AG09319 (cell line): ENCODE measurements at places on chromosomes 4 and X.

DNA sequence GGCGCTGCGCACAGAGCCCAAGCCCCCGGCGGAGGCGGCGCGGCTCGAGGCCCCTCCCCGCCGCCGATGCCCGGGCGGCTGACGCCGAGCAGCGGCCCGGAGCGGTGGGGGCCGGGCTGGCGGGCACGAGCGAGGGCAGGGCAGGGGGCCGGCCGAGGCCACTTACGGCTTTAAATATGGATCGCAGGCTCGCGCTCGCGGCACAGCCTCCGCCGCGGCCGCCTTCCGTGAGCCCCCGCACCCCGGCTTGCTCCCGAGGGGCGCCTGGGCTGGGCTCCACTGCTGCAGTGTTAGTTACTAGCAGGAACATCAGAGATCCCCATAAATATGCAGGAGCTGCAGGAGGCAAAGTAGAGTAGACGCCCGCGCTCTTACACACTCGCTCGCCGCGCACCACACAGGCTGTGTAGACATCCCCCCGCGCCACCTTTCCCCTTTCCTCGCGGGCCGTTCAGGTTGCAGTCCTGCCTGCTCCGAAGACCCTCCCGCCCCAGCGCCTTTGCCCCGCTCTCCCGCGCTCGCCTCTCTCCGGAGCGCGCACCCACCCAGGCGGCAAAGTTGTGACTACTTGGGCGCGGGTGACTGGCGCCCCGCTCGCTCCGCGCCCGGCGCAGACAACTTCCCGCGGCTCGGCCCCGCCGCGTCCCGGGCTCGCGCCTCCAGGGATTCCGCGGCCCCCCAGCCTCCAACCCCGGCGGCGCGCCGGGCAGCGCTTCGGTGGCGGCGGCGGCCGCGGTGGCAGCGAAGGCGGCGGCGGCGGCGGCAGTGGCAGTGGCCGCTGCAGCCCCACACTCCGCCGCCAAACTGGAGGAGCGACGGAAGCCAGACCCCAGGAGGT, 152.0 kb upstream of the SLC4A4 start:
- DNase-seq = no peak

- no peak for DNase-seq
Measured at GRCh38 chrX:45823536-45823935, 622.9 kb upstream of the DIPK2B start.

- no peak for DNase-seq
Measured at GRCh38 chrX:150085881-150086280, 147.6 kb upstream of the EOLA2 start.

- DNase-seq = no peak
Measured at GRCh38 chrX:70346418-70347070, 56.6 kb downstream of the KIF4A start.

- DNase-seq = no peak
Measured at GRCh38 chr4:140466146-140466545, 31.9 kb downstream of the MGAT4D start.

- DNase-seq = no peak
Measured at GRCh38 chr4:158581161-158581560, 59.5 kb downstream of the RXFP1 start.

- no peak for DNase-seq
Measured at GRCh38 chr4:139950568-139950967, 203.4 kb downstream of the MAML3 start.

DNA sequence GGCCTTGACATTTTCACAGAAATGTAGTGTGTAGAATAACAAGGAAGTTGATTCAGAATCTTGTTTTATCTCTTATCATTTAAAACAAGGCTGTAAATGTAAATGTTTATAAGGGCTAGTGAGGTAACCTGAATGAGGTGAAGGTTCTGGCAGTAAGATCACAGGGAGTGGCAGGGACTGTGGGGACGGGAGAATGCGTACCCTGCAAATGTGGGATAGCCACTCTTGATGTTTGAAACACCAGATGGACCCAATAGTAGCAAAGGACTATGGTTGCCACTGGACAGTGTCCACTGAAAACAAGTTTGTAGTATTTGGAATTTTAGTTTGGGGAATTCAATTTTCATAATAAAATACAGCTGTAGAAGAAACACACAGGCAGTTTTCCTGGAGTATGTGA, 155.3 kb downstream of the FHIP1A start:
- no peak for DNase-seq

DNA sequence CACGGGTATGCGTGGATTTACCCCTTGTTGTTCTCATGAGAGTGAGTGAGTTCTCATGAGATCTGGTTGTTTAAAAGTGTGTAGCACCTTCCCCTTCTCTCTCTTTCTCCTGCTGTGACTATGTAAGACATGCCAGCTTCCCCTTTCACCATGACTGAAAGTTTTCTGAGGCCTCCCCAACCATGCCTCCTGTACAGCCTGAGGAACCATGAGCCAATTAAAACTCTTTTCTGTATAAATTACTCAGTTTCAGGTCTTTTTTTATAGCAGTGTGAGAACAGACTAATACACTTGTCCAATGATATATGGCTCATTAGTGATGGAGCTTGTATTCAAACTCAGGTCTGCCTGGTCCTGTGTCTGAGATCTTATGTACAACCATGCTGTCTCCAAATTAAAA, 28.5 kb upstream of the RTL3 start:
- DNase-seq = no peak

- DNase-seq = no peak
Measured at GRCh38 chr4:84573385-84574068, 9.4 kb upstream of the CDS1 start.

DNA sequence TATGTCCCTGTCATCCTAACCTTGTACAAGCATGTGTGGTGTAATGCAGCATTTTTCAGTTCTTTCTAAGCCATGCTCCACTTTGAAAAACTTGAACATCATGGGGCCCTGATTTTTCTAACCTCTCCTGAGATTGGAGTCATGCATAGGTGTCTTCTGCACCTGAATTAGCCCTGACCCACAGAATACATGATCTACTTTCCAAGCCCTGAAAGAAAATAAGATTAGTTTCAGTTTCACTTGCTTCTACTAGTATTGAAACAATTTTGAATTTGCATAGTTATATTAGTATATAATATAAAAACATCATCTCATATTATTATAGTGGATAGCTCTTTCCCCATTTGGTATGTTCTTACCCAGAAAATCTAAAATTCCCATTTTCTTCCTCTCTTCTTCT, 178.2 kb downstream of the HS3ST1 start:
- no peak for DNase-seq

GRCh38 chrX:14916017-14916674, 42.9 kb downstream of the MOSPD2 start:
- DNase-seq = no peak

GRCh38 chr4:110678517-110679227, 55.8 kb upstream of the PITX2 start:
- DNase-seq = no peak

GRCh38 chr4:98504091-98504490, 154.3 kb downstream of the TSPAN5 start:
- no peak for DNase-seq

DNA sequence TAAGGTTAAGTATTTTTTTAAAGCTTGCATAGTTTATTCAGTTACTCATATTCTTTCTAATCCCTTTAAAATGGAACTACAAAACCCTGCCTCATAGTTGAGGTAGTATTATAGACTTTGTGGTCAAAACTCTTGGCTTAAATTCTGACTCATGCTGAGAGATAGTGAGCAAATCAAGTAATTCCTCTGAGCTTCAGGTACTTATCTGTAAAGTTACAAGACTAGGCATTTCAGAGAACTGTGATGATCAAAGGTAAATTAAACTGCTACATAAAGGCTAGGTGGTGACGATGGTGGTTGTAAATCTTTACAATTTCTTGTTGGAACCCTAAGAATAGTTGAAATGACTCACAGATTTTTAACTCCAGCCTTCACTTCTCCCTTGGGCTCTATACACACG, 3.2 kb upstream of the CLOCK start:
- no peak for DNase-seq

GRCh38 chr4:98928131-98928504, 815 bp downstream of the EIF4E start:
- peak; percentile 29 for DNase-seq

DNA sequence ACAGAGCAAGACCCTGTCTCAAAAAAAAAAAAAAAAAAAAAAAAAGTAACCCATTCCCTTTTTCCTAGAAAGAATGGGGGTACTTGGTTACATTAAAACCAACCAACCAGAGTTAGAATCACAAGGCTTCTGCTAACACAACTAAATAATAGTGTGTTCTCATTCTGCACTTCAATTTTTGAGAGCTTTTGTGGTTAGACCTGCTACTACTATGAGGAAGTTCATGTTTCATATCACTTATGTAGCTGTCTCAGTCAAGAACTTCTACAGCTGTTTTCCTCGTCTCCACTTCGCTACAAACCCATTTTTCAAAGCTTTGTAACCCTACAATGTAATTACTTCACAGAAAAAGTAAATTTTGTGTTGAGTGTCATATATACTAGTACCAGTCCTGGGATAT, 58.3 kb downstream of the PDHA2 start:
- no peak for DNase-seq

- no peak for DNase-seq
Measured at GRCh38 chr4:118807659-118808058, 28.3 kb downstream of the SEC24D start.

GRCh38 chr4:92101737-92102172, 202.0 kb upstream of the GRID2 start:
- DNase-seq = no peak

GRCh38 chr4:74632634-74633033, 161.7 kb downstream of the BTC start:
- DNase-seq = peak; percentile 27

GRCh38 chr4:13347517-13348125, 136.5 kb downstream of the RAB28 start:
- DNase-seq = no peak

- no peak for DNase-seq
Measured at GRCh38 chrX:8288590-8288989, 117.5 kb upstream of the VCX2 start.

- DNase-seq = no peak
Measured at GRCh38 chr4:168555437-168555836, 58.6 kb downstream of the PALLD start.

GRCh38 chr4:110198049-110198434, 373 bp downstream of the ELOVL6 start:
- DNase-seq = no peak

DNA sequence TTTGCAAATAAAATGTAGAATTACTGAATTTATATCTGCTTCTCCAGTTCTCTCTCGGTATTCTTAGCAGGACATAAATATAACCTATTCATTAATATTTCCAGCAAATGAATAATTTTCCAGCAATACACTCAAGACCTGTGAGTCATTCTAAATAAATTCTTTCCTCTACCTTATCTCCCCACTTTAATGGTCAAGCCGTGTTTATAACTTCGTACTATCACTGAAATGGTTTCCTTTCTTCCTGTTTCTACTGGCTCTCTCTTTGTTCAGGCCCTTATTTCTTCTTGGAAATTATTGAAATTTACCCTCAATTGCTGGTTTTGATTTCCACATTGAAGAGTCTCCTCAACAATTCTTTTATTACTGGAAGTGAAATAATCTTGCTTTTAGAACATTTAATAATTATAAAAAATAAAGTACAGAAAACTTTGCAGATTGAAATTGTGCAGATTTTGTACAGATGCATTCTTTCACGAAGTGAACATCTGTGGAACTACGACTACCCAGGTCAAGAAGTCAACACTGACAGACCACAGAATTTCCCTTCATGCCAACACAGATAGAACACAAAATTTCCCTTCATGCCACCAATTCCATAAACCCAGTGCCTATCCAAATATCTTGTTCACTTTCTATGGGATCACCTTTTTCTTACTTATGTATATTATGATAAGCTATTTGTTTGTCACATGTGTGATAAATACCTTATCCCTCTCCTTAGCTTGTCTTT, 205.7 kb downstream of the FAT4 start:
- DNase-seq = no peak

- no peak for DNase-seq
Measured at GRCh38 chrX:152907084-152907651, 9.3 kb downstream of the ZNF185 start.

- peak; percentile 49 for DNase-seq
Measured at GRCh38 chr4:17561195-17561909, 15.6 kb upstream of the LAP3 start.

- peak; percentile 79 for DNase-seq
Measured at GRCh38 chr4:138275963-138276621, 33.9 kb upstream of the SLC7A11 start.

DNA sequence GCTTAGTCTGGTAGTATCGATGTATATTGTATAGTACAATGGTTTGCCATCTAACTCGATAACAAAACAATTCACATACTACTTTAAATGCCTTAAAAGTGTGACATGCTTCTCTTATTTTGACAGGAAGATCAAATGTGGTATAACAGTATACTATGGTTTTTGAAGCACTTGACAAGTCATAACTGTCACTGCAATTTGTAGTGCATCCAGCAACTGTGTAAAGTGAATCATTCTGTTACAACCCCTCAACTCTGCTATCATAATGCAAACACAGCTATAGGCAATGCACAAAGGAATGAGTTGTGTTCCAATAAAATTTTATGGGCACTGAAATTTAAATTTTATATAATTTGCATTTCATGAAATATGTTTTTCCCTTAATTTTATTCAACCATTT, 14.0 kb downstream of the RAP1GDS1 start:
- no peak for DNase-seq

DNA sequence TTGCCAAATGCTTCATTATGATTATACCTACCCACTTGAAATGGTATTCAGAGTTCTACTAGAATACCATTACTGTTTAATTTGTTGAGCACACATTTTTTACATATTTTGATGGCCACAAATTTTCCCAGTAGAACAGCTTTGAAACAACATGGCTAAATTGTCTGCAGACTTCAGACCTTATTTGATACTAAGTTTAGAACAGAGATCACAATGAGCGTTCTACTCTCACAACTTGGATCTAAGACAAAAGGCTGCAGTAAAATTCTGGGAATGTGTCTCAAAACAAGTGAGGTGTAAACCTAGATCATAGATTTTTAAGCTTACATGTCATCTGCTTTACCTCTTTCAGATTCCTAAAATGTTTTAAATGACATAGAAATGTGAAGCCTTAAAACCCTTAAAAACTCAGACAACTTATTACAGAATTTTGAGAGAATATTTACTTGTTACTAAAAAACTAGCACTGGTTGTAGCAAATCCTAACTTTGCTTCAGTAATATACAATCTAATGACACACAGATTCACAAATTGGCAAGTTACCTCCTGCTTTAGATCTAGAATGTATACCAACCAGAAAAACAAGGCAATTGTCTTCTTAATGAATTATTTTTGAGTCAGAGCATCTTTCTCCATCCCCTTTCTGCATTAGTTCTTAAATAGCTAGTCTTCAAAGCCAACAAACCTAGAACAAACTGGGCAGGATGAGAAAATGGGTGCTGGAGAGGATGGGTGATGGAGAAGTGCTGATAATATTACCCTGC, 243.3 kb downstream of the SLC7A11 start:
- DNase-seq = no peak

GRCh38 chr4:108314900-108315589, 146.3 kb upstream of the LEF1 start:
- DNase-seq = no peak
